ENCODE measurements at places on chromosomes 2 and 18. TPM values are rescaled to one million over a fixed set of nuclear protein-coding genes. Genes with fewer than 3 reads are reported as not detected.
A peak's percentile ranks its signal among the peaks of the same experiment; 100 is the strongest.

GRCh38 chr18:28422577-28422976 is 245.6 kb upstream of the CDH2 start:
- H3K4me1 ChIP-seq, result no peaks in the 10 kb centered on the region
- H3K27me3 ChIP-seq, result no peaks in the 10 kb centered on the region
- DNase-seq, result no peak
- H3K36me3 ChIP-seq, result no peaks in the 10 kb centered on the region
- no peak overlapping the region for H3K27ac ChIP-seq
- H3K4me3 ChIP-seq, result no peak overlapping the region

RTP5 gene
- total RNA-seq, result 0.07 TPM

GRCh38 chr2:100408941-100409340 is 8.5 kb downstream of the CHST10 start:
- H3K4me3 ChIP-seq, result no peak overlapping the region
- no peak overlapping the region for H3K27ac ChIP-seq
- H3K36me3 ChIP-seq, result peaks cover 8% of the 10 kb centered on the region
- no peaks in the 10 kb centered on the region for H3K27me3 ChIP-seq

DNA sequence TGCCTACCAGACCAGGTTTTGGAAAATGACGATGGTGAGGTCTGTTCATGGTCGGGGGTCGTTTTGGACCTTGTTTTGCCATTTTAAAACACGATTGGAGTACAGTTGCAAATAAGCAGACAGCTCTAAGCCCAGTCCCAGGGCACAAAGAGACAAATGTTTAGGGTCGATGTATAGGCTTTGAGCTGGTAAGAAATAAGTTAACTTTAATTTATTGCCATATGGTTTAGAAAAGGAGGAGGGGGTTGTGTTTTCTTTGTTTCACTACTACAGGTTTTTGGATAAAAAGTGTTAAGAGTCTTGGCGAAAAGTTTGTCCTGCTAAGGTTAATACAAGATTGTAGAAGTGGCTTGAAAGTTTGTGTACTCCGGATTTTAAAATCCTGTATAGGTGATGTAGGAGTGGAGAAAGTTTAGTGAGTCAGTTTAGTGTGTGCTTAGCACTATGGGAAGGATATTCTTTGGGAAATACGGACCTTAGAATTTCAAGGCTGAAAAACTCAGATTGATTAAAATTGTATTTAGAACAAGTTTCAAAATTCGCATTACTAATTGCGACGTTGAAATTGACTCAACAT is 1.3 kb downstream of the KCMF1 start:
- H3K36me3 ChIP-seq, result peaks cover 40% of the 10 kb centered on the region
- DNase-seq, result no peak
- H3K27ac ChIP-seq, result peak overlapping the region; percentile 99
- H3K4me1 ChIP-seq, result peaks cover 45% of the 10 kb centered on the region

KCNG2 gene
- total RNA-seq, result not detected

GRCh38 chr2:88265352-88266303 is 95.5 kb downstream of the THNSL2 start:
- no peaks in the 10 kb centered on the region for H3K36me3 ChIP-seq
- peaks cover 5% of the 10 kb centered on the region for H3K4me1 ChIP-seq
- no peak overlapping the region for H3K27ac ChIP-seq
- H3K27me3 ChIP-seq, result peaks cover 9% of the 10 kb centered on the region

GRCh38 chr2:64629875-64630274 is 23.8 kb downstream of the SERTAD2 start:
- no peak for DNase-seq
- no peak overlapping the region for H3K4me3 ChIP-seq
- peaks cover 7% of the 10 kb centered on the region for H3K36me3 ChIP-seq
- no peaks in the 10 kb centered on the region for H3K27me3 ChIP-seq
- no peak overlapping the region for H3K27ac ChIP-seq
- H3K4me1 ChIP-seq, result no peaks in the 10 kb centered on the region

RHBDD1 gene
- total RNA-seq, result 38.1 TPM

VWA3B gene
- not detected for total RNA-seq

NPAS2 gene
- 12.0 TPM for total RNA-seq

DNA sequence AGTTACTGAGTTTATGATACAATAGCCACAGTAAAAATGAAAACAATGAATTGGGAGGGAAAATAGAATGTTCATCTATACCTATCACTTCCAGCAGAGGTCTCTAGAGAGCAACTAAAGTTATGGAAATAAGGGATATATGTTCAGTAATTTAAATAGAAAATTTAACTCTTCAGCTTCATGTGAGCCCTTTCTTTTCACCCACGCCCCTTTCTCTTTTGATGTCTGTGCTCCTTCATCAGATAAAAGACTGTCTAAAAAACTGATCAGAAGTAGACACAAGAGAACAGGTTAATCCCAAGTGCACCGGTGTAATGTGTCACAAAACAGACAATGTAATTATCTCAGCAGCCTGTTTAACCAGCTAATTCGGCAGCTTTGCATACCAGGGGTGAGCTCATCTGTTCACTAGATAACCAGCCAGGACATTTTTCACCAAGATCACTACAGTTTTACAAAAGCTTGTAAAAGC is 238.5 kb upstream of the ERBB4 start:
- H3K4me1 ChIP-seq, result peaks cover 4% of the 10 kb centered on the region
- H3K4me3 ChIP-seq, result no peak overlapping the region
- H3K36me3 ChIP-seq, result no peaks in the 10 kb centered on the region

ERBB4 gene
- not detected for total RNA-seq

INHA gene
- not detected for total RNA-seq

NT5DC4 gene
- total RNA-seq, result not detected

FSIP2 gene
- total RNA-seq, result 0.28 TPM

DNA sequence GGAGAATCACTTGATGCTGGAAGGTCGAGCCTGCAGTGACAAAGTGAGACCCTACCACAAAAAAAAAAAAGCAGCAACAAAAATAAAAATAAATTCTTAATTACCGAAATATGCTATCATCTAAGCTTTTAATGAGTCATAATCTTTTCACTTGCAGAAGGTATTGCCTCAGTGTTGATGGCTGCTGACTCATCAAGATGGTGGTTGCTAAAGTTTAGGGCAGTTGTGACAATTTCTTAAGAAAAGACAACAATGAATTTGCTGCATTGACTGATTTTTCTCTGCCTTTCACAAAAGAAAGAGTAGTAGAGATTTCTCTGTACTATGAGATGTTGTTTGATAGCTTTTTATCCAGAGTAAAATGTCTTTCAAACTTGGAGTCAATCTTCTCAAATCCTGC is 1809.0 kb downstream of the SUCLG1 start:
- no peaks in the 10 kb centered on the region for H3K36me3 ChIP-seq
- no peak for DNase-seq
- no peak overlapping the region for H3K4me3 ChIP-seq
- no peak overlapping the region for H3K27ac ChIP-seq

ANTXR1 gene
- 0.32 TPM for total RNA-seq

POTEI gene
- not detected for total RNA-seq

DNA sequence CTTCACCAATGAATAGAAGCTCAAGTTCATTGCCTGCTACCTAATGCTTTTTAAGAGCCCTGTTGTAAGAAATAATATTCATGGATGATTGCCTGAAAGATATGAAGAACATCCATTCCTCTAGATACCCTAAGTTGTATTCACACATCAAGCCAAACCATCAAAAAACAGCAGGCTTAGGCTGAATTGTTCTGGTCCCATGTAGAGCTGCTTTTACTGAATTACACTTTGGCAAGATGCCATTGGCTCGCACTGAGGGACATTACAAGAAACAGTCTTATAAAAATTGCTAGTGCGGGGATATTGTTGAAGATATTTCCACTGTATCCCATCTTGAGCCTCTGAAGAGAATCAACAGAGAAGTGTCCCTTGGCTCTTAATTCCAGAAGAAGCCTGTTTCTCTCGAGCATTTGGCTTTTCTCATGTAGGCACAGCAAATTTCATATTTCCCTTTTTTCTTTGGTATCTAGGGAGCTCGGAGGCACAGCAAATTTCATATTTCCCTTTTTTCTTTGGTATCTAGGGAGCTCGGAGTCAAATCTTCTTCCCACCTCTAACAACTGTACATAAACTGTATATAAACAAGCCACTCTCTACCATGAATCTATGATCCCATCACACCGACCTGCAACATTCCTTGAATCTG is 107.5 kb downstream of the COLEC12 start:
- DNase-seq, result no peak
- no peak overlapping the region for H3K4me3 ChIP-seq
- peaks cover 4% of the 10 kb centered on the region for H3K27me3 ChIP-seq

SLC38A11 gene
- total RNA-seq, result not detected

BCS1L gene
- total RNA-seq, result 92.3 TPM

GRCh38 chr2:231707625-231707926 is 749 bp upstream of the PTMA start:
- H3K27me3 ChIP-seq, result peaks cover 2% of the 10 kb centered on the region
- peak; percentile 72 for DNase-seq
- H3K4me1 ChIP-seq, result peaks cover 21% of the 10 kb centered on the region

- no peaks in the 10 kb centered on the region for H3K4me1 ChIP-seq
- H3K4me3 ChIP-seq, result no peak overlapping the region
- peak; percentile 7 for DNase-seq
- no peaks in the 10 kb centered on the region for H3K27me3 ChIP-seq
- H3K27ac ChIP-seq, result no peak overlapping the region
Measured at GRCh38 chr2:214069254-214069653, 341.6 kb upstream of the VWC2L start.

DNA sequence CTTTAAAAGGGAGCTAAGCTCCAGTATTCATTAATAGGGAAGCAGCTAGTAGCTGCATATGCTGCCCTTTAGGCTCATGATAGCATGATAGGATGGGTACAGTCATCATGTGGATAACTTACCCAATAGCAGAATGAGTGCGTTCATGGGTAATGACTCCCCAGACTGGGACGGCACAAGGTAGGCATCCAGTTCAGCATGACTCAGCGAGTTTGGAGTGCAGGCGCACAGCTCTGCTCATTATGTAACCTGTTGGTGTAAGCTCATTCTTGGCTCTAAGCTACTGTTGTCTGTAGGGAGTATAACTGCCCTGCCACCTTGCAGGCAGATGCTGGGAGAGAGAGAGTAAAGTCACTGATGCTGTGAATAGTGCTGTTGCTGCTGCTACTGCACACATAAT is 209.2 kb upstream of the SYT4 start:
- no peaks in the 10 kb centered on the region for H3K36me3 ChIP-seq
- no peak overlapping the region for H3K4me3 ChIP-seq
- H3K4me1 ChIP-seq, result no peaks in the 10 kb centered on the region

GRCh38 chr2:505941-506340 is 171.3 kb downstream of the TMEM18 start:
- no peak for DNase-seq
- no peaks in the 10 kb centered on the region for H3K36me3 ChIP-seq
- H3K27me3 ChIP-seq, result peaks cover 6% of the 10 kb centered on the region
- H3K4me3 ChIP-seq, result no peak overlapping the region

DNA sequence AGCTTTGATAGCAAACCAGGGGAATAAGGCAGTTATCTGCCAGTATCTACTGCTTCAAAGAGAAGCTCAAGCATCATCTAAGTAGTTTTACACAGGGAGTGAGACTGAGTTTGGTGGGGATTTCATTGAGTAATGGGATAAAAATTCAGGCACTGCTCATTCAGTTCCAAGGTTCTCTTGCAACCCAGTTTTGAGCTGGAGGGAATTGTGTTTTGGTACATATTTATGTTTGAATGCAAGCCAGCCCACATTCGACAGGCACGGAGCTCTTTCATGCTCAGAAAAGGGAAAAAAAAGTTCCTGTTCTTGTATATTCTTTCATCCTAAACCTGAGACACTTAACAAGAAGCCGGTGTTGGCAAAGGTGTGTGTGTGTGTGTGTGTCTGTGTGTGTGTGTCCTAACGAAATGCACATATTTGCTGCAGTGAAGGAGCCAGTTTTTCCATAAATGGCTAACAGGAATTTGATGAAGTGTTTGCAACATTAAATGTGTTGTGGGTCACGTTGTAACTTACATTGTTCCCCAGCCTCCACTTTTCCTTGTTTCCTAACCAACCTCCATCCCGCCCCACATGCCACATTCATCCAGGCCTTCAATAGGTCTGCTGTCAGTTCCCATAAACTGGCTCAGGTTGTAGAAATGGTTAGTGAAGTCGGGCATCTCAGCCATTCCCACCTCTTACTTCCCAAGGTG is 311.1 kb downstream of the TXNL1 start:
- no peaks in the 10 kb centered on the region for H3K36me3 ChIP-seq
- no peak for DNase-seq
- H3K4me1 ChIP-seq, result no peaks in the 10 kb centered on the region

DNA sequence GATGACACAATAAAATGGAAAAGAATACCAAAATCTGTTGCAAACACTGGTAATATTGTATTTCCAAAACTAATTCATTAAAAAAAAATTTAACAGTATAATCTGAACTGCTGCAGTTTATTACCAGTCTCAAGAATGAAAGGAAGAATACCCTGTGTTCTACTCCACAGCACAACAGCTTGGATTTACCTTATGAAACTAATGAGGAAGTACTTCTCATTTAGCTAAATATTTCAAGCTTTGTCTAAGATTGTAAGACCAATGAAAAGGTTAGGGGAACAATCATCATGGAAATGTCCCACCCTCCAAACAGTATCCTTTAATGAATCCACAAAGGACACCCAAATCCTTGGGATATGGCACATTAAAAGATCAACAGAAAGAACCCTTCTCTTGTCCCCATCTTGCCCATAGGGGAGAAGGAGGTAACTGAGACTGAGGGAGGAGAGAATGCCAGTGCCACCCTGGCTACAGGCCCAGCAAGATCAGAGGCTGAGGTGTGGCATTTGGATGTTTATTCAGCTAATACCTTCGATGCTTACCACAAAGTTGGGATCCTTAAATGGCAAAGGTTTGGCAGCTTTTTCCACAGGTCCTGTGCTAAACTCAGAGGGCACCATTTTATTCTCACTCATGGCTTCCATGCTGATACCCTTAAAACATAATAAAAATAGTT is 17.7 kb downstream of the INO80C start:
- peak overlapping the region; percentile 31 for H3K27ac ChIP-seq
- DNase-seq, result no peak
- H3K36me3 ChIP-seq, result peaks cover 17% of the 10 kb centered on the region
- H3K27me3 ChIP-seq, result no peaks in the 10 kb centered on the region

DNA sequence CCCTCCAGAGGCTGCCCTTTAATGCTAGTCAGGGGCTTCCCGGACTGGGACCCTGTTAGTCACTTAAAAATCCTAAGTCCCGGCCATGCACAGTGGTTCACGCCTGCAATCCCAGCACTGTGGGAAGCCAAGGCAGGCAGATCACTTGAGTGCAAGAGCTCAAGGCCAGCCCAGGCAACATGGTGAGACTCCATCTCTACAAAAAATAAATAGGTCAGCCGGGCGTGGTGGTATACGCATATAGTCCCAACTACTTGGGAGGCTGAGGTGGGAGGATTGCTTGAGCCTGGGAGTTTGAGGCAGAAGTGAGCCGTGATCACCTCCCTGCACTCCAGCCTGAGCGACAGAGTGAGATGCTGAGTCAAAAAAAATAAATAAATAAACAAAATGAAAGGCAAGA is 17.2 kb upstream of the KCNG2 start:
- no peak for DNase-seq
- peaks cover 17% of the 10 kb centered on the region for H3K27me3 ChIP-seq
- H3K36me3 ChIP-seq, result no peaks in the 10 kb centered on the region
- H3K27ac ChIP-seq, result no peak overlapping the region
- no peak overlapping the region for H3K4me3 ChIP-seq
- no peaks in the 10 kb centered on the region for H3K4me1 ChIP-seq

DNA sequence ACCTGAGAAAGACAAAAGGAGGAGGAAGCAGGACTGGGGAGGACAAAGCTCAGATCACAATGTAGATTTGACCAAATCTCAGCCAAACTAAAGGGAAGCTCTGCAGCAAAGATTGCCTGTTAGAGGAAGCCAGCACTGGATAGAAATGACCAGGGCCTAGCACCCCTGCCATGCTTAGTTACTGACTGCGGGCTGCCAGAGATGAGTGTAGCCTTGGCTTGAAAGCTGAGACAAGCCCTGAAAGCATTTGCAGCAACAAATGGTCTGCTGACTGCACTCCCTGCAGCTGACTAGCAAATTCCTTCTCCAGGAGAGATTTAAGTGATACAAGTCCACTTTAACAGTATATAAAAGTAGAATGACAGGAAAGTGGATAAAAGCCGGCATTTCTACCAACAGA is 140.9 kb upstream of the CRIM1 start:
- no peak for DNase-seq
- no peak overlapping the region for H3K27ac ChIP-seq
- H3K27me3 ChIP-seq, result no peaks in the 10 kb centered on the region
- no peak overlapping the region for H3K4me3 ChIP-seq

Measured in activated CD4-positive, alpha-beta T cell treated with anti-CD3 and anti-CD28 coated beads for 36 hours (primary cell).